NCI-H524 treated with DMSO at 0.1 percent for 48 hours (cell line): ENCODE measurements at places on chromosomes 6 and 20.

- no peak for DNase-seq
Measured at GRCh38 chr6:118724211-118724610, 72.8 kb upstream of the CEP85L start.

GRCh38 chr20:48959899-48960550, 38.5 kb downstream of the ARFGEF2 start:
- DNase-seq = no peak

DNA sequence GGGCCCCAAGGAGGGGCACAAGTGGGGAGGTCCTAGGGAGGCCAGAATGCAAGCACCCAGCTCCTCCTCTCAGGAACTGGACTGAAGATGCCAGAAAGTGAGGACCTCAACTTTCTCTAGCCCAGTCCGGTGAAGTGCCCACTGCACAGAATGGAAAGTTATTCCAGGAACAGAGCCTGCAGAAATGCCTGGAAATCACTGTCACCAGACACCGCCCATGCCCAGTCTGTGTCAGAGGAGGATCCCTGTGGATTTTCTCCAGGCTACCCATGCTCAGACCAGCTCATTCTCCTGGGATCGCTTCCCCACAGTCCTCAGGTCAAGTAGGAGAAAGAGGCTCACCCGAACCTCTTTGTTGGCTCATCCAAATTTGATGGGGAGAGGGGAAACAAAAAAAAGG, 6.5 kb downstream of the PRPH2 start:
- no peak for DNase-seq

DNA sequence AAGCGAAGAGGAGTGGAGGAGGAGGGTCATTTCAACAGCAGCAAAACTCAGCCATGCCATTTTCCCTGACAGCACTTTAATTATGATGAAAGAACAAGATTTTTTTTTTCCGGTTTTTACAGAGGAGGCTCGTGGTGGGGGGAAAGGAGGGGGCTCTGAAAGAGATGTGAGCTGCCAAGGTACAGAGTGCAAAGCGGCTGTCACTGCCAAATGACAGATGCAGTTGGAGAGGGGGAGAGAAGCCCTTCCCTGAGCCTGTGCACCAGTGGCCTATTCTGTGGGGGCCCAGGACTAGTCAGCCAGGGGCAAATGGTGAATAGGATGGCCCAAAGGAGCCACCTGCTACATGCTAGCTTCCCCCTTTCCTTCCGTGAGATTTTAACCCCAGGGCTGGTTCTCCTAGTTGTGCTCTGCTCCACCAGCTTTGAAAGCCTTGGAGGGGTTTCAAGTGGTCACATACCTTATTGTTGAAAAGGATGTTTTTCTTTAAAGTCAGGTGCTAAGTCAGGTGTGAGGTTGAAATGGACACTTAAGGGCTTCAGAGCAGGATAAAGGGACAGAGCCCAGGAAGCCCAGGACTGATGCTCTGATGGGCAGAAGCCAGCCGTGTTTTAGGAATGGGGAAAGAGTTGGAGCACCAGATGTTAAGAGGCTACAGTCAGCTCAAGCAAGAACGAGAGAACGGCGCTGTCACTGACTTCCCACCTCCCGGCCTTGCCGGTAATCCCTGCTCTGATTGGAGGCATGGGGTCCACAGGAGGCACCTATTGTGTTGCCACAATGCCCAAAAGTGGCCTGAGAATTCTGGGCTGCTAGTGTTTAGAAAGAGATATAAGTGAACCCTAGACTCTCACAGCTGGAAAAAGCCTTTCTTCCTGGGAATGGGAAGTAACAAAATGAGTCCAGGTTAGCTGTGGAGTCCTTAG, 24.8 kb downstream of the GNAS start:
- DNase-seq = no peak

DNA sequence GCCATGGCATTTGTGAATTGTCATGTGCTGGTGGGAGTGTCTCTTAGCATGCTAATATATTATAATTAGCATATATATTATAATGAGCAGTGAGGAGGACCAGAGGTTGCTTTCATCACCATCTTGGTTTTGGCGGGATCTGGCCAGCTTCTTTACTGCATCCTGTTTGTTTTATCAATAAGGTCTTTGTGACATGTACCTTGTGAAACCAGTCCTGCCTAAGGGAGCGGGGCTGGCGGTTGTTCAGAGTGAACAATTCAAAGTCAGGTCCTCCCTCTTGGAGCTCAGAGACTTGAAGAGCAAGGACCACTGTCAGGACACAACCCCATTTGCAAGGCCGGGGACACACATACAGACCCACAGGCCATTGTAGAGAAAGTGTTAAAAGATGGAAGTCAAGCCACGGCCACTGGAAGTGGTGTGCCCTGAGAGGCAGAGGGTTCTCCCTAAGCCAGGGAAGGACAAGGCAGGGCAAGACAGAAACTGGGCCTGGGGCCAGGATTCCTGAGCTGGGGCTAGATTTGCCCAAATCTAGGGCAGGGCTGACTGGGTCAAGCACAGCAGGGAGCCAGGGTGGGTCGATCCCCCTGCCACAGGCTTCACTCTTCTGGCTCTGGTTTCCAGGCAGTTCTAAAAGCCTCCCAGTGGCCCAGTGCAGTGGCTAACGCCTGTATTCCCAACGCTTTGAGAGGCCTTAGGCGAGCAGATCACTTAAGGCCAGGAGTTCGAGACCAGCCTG, 14.2 kb downstream of the SLC52A3 start:
- DNase-seq = no peak

- DNase-seq = no peak
Measured at GRCh38 chr6:115643762-115644161, 416.9 kb downstream of the FRK start.

GRCh38 chr20:58340853-58341252, 31.3 kb downstream of the RAB22A start:
- DNase-seq = no peak

DNA sequence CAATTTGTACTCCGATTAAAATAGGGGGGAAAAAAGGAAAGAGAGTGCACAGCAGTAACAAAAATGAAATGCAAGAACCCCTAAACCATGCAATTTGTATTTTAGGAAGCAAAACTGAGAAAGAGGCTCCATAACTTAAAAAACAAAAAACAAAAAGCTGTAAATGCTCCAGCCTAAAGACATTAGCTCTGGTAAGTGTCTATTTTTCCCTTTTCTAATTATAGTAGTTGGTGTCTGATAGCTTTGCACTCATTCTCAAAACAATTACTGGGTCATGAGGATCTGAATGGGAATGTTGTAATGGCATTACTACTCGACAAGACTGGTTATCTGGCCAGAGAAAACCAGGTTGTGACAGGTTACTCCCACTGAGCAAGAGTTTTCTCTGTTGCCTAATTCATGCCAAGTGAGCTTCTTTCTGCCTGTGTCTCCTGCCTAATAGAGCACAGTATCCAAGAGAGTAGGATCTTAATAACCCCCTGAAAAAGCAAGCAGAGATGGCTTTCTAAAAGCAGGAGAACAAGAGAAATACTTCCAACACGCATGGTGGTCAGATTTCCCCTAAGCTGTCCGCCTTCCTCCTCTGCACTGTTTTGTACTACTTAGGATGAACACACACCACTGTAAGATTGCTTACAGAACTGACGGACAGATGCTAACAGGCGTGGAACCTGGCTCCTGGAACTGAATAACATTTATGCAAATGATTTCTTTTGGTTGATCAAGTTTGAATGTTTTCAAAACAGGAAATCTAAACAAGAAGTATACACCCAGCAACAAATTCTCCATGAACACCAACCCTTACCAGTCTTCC, 86.4 kb downstream of the FKBP5 start:
- DNase-seq = no peak

GRCh38 chr6:7819431-7820015, 91.1 kb downstream of the TXNDC5 start:
- no peak for DNase-seq

DNA sequence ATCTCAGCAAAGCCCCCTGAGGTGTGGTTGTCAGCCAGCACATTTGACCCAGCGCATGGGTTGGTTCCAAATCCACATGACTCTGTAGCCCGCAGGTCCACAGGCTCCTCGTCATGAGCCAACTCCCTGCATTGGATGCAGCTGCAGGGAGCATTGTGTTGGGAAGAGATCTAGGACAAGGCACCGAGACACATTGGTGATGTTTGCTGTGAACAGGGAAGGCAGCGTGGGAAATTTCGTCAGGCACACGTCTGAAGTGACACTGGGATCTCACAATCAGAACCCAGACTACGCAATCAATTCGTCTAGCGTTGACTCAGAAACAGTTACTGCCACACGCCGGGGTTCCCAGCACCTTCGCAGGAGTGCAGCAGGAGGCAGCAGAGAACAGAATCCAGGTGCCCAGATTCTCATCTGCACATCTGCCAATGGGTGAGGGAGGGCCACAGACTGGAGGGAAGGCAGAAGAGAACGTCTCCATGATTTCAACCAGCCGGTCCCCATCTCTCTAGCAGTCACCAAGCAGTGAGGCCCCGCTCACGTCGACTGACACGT, 177.0 kb downstream of the TTLL2 start:
- no peak for DNase-seq

DNA sequence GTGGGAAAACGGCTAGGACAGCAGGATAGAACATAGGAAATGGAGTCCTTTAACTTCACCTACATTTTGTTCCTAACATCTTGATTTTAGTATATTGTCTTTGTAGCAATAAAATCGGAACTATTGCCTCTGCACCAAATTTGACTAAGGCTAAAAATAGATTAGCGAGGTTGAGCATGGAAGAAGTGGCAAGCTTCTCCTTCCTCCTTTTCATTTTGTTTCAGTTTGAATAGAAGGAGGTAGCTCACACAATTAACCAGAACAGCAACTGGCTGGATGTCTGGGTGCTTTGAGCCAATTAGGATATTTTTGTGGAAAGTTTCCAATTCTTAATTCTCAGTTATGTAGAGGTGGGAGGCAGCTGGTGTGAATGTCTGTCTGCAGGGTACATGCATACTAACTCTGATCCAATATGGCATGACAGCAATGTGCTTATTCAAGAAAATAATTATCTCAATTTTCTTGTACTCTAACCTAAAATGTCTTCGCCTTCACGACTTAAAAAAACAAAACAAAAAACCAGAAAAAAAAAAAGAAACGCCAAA, 3.1 kb upstream of the HECA start:
- no peak for DNase-seq

- no peak for DNase-seq
Measured at GRCh38 chr6:54361734-54362133, 53.5 kb downstream of the TINAG start.
